Germinal center (tissue), 1 donor: ENCODE measurements at places on chromosomes 6 and 20.
A peak's percentile ranks its signal among the peaks of the same experiment; 100 is the strongest.

DNA sequence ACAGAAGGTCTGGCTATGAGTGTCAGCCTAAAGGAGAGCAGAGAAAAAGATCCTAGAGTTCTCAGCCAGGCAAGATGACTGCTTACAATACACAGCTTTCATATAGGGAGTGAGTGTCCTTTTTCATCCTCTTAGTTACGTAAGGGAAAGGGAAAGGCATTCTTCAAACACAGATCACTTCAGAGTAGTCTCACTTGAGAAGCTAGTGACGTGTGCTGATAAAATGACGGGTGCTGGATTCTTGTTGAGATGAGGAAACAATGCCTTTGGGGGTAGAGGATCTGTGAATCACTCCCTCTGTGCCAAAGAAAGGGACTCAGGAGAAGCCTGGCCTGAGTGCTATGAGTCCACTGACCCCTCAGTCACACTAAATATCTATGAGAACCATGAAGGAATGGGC lies 117.3 kb downstream of the QRSL1 start:
- no peak for DNase-seq

- DNase-seq, result no peak
Observed at GRCh38 chr6:75333676-75334200, 49.1 kb upstream of the TMEM30A start.

DNA sequence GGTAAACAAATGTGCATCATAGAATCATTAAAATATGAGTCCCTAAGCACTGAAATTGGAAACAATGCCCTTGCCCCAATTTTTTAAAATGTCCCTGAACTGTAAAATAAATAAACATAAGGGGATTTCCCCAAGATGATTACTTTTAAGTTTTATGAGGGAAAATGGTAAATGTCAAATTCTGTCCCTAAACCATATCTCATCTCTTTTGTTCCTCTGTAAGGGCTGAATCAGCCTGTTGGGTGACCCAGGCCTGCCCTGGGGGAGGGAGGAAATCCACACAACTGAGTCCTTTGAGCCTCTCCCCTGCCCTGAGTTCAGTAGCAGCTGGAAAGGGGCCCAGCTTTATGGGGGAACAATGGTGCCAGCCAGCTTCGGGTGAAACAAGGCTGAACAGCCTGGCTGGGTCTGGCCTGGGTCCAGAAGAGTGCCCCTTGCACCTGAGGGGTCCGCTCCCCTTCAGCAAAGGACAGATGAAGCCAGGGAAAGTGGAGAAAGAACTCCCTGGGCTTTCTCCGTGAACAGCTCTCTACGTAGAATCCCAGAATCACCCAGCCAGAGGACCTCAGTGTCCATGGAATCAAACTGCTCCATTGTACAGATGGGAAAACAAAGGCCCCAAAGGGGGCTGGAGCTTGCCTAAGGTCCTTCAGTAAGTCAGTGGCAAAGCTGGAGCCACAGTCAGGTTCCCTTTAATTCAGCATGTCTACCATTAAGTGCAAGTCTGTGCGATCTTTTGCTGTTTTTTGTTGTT lies 28.2 kb upstream of the ITCH start:
- DNase-seq, result no peak

DNA sequence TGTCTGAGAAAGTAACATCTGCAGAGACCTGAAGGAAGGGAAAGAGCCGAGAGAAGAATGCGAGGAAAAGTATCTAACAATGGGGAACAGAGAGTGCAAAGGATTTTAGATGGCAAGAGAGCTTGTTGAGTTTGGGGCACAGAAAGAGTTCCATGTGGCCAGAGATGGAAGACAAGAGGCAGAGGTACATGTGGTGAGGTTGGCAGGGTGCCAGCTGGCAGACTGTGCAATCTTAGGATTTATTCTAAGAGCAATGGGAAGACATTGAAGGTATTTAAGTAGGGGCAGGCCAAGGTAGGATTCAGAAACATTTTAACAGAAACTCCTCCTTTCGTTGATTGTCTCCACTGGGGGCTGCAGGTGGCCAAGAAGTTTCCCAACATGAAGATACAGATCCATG lies 20.4 kb upstream of the LBP start:
- no peak for DNase-seq

- DNase-seq, result no peak
Observed at GRCh38 chr6:149754548-149754947, 5.0 kb downstream of the PCMT1 start.

DNA sequence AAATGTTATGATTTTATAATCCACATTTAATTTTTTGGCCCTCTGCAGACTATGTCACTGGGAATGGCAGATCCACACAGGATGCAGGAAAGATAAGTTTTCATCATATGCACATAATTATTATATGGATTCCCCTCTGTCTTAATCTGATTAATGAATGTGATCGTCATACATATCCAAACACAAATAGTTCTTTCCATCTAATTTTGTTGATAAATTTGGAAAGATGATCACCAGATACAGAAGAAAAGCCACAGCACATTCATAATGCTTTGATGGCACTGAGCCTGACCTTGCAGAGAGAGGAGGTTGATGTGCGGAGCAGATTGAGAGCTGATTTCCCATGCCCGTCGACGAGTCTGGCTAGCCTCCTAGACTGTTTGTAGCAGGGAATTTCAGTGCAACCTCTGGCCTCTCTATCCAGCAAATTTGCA lies 471.5 kb downstream of the EPM2A start:
- no peak for DNase-seq

DNA sequence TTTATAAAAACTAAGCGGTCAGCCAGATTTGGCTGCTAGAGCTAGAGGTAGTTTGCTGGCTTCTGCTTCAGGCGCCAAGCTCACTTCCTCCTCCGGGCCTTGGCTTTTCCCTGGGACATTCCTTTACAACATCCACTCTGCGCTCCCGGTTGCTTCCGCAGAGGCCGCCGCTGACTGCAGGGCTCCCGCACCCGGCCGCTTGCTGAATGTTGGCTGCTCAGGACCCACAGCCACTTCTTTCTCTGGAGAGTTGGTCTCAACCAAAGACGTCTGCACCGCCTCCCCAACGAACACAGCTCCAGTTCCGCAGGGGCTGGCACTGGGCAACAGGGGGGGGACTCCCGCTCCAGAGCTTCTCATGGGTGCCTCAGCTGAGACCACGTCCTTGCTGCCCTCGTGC lies 282.8 kb downstream of the TFAP2C start:
- no peak for DNase-seq

- no peak for DNase-seq
Observed at GRCh38 chr6:53258076-53258773, 90.5 kb downstream of the ELOVL5 start.

DNA sequence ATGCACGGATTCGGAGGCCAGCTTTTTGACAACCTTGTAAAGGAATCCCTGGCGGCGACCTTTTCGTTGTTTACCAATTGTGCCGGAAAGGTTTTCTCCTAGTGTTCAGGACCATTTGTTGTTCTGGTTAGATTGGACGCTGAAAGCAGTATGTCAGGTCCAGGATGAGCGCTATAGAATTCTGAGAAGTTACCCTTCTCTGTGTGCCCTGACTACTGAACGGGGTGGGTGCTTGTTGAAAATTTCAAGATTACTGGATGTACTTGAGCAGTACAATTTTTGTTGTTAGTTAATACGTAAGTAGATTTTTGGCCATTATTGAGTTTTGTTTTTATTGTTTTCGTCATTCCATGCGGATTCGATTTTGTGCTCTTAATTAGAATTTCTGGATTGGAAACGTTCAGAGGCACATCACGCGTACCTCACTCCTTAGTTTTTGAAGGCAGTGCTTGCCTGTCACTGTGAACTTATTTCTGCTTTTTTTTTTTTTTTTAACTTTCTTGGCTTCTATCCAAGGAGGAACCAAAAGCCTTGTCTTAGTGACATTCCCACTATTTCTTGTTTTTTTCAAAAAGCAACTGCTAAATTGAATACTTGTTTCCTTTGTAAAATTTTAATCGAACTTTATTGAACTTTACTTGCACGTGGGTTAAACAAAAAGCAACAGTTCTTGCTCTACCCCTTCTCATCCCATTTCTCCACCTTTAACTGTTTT lies 898 bp downstream of the XRN2 start:
- no peak for DNase-seq

DNA sequence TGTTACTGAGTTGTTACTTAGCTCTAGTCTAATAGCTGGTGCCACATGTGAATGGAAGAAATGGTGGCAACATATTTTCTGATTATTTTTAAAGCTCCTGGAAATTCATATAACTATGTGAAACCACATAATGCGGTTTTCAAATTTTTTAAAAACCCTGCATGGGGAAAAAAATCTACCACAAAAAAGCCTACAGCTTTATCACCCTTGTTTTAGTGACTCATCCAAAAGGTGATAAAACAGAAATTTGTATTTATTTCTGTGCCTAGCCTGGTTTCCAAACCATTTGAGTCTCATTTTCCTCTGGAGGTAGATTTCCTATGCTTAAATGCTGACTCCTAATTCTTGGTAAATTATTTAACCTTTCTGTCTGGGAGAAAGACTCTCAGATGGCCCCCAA lies 5.4 kb upstream of the FBXO30 start:
- no peak for DNase-seq

DNA sequence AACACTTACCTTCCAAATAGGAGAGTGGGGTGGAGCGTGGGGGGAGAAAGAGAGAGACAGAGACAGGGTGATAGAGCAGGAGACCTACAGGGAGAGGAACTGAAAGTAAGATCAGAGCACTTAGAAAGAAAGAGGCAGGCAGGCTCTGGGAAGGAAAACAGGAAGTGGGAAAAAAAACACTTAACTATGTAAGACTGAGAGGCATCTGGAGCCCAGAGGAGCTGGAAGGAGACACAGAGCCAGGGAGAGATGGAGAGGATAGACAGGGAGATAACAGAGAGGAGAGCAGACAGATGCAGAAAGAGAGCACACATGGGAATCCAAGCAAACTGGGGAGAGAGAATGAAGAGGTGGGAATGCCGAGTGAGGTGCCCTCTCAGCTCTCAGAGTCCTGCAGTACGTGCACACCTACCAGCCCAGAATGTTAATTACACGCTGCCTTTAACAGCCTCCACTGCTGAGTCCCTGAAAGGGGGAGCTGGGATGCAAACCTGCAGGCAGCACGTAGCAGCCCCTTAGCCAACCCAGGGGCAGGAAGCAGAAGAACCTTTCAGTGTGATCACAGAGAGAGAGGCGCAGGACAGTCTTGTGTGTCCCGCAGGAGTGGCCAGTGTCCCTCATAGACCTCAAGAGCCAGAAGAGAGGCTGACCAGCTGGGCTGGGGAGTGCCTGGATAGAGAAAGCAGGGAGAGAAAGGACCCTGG lies 132.7 kb upstream of the LRFN2 start:
- DNase-seq, result peak; percentile 51

DNA sequence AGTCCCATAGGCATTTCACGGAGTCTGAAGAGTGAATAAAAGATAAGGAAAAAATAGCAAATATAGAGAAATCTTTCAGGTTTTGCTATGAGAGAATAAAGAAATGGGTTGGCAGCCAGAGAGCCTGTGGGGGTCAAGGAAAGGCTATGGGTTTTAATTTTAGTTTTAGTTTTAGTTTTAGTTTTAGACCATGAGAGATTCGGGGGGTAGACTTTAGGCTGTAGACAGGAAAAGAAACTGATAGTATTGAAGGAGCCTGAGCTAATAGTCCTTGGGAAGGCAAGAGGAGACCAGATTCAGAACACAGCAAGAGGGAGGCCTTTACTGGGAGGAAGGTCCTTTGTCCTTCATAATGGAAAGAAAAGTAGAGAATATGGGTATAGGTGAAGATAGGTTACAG lies 19.3 kb downstream of the DOP1A start:
- no peak for DNase-seq

GRCh38 chr6:20657274-20657800 lies 123.1 kb downstream of the CDKAL1 start:
- DNase-seq, result no peak

GRCh38 chr6:170374571-170375444 lies 68.2 kb downstream of the FAM120B start:
- DNase-seq, result no peak

GRCh38 chr6:47241742-47242482 lies 67.8 kb downstream of the TNFRSF21 start:
- no peak for DNase-seq

- no peak for DNase-seq
Observed at GRCh38 chr6:158647501-158647900, 2.4 kb upstream of the SYTL3 start.

DNA sequence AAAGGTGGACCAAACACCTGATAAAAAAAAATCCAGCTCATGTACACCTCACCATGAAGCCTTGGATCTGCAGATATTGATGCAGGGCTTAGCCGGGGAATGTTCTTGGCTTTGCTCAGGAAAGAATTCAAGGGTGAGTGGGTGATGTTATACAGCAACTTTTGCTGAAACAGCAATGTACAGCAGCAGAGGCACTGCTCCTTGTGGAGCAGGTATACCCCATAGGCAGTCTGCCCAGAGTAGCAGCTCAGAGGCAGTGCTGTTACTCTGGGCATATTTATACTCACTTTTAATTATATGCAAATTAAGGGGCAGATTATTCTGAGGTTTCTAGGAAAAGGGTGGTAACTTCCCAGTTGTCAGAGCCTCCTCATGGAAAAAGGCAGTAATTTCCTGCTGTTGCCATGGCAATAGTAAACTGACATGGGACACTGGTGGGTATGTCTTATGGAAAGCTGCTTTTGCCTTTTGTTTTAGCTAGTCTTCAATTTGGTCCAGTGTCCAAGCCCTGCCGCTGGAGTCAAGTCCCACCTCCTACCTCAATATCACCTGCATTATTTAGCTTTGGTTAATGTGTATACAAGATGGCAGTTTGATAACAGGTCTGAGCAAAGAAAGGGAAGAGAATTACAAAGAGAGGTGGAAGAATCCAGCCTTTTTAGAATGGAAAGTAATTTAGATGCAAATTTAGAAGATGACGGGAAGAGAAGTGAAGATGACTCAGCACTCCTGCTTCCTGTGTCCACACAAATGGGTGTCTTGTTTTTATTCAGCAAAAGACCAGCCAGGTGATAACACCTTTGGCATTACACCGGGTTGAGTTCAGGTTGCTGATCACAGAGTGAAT lies 110.1 kb upstream of the JAG1 start:
- DNase-seq, result no peak

- no peak for DNase-seq
Observed at GRCh38 chr20:796921-797320, 28.6 kb upstream of the SLC52A3 start.

DNA sequence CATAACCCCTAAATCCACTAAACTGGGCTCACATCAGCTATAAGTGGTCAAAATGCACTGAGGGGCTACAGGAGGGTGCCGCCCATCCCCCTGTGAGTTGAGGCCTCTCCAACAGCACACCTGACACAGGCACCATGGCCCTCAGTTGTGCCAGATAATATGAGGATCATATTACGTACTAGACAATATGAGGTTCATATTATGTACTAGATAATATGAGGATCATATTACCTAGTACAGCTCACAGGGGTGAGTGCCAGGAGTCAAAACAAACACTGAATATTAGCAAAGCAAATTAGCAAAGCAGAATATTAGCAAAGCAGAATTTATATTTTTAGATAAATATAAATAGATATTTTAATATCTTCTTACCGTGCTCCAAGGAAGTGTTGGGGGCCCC lies 35.3 kb downstream of the CD24 start:
- DNase-seq, result no peak

DNA sequence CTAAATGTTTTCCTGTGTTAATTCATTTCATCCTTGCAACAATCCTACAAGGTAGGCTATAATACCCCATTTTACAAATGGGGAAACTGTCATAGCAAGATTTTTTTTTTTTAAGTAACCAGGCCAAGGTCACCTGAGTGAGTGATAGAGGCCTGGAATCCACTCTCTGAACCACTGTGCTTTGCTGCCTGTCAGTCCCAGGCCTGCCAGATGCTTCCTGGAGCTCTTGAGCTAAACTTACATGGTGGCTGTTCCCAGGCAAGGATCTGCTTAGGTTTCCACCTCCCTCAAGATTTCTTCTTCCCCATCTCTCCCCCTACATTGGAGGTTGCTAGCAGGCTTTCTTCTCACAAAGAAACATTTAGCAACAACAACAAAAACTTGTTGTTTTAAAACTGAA lies 32.7 kb upstream of the RNF8 start:
- no peak for DNase-seq
